ENCODE measurements at places on chromosomes 3 and 15.

GRCh38 chr3:26622621-26623418, at the start of gene LRRC3B:
Gene LRRC3B (plus strand): TSS chr3:26622772. CDS start chr3:26709673, 86,901 bp downstream.
- H3K4me1 ChIP-seq: no peaks in the 10 kb centered on the region
- peak within 1 kb of the TSS; percentile 31 for H3K4me3 ChIP-seq
- no peak for DNase-seq

DNA sequence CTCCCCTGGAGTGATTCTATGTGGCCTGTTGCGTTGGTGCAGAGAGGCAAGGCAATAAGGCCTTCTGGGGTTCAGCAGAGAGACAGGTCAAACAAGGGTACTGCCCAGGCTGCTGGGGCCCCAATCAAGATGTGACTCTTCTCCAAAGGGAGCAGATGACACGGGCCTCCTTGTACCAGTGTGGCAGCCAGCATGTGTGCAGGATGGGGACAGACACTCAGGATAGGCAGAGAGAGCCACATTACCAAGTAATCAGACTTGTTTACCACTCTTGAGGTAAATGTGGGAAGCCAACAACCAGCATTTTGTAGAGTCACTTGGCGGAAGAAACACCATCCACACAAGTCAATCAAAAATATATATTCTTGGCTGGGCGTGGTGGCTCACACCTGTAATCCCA, 95.3 kb upstream of the DLG1 start:
- no peaks in the 10 kb centered on the region for H3K36me3 ChIP-seq
- no peaks in the 10 kb centered on the region for H3K27me3 ChIP-seq
- H3K4me3 ChIP-seq: no peak overlapping the region

GRCh38 chr3:7332696-7333095, 471.8 kb downstream of the GRM7 start:
- H3K27ac ChIP-seq: no peak overlapping the region
- DNase-seq: no peak
- H3K4me3 ChIP-seq: no peak overlapping the region
- no peaks in the 10 kb centered on the region for H3K4me1 ChIP-seq

- no peak overlapping the region for H3K4me3 ChIP-seq
- H3K27ac ChIP-seq: no peak overlapping the region
- no peak for DNase-seq
- H3K36me3 ChIP-seq: no peaks in the 10 kb centered on the region
- peaks cover 4% of the 10 kb centered on the region for H3K4me1 ChIP-seq
Measured at GRCh38 chr3:31671976-31672375, 139.3 kb downstream of the STT3B start.

DNA sequence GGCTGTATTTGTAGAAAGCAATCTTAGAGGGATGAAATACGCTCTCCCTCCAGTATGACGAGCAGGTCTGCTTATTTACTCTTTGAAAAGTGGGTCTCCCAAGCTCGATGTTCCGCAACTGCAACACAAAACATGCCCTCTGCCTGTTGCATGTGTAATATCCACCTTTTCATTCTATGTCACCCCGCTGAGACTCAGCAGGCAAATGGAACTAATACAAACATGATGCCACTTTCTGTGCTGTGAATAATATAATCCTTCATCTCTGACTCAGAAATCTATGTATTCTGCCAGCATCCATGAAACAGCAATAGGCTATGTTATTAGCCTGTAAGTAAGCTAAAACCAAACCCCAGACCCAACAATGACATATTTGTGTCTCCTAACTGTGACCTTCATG, 200.8 kb upstream of the TMCO5A start:
- no peaks in the 10 kb centered on the region for H3K27me3 ChIP-seq
- no peaks in the 10 kb centered on the region for H3K36me3 ChIP-seq
- no peak overlapping the region for H3K4me3 ChIP-seq
- DNase-seq: no peak
- no peak overlapping the region for H3K27ac ChIP-seq
- no peaks in the 10 kb centered on the region for H3K4me1 ChIP-seq

DNA sequence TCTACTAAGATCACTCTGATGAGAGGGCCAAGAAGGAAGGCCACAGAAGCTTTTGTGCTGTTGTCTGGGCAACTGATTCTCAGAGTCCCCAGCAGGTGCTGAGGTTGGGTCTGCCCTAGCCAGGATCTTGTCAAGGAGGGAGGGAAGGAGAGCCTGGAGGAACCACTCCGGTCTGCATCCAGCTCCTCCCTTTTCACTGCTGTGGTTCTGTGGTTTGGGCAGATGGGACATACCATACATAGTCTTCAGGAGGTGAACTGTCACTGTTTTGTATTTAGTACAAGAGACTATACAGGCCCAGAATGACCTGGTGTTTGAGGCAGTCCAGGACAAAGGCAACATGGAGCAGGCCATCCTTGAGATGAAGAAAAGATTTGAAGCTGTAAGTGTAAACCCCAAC, 21.9 kb downstream of the C3orf62 start:
- no peak overlapping the region for H3K27ac ChIP-seq
- DNase-seq: no peak
- H3K36me3 ChIP-seq: no peaks in the 10 kb centered on the region
- H3K4me1 ChIP-seq: peaks cover 23% of the 10 kb centered on the region
- no peaks in the 10 kb centered on the region for H3K27me3 ChIP-seq

- H3K27ac ChIP-seq: no peak overlapping the region
- H3K27me3 ChIP-seq: no peaks in the 10 kb centered on the region
- peaks cover 17% of the 10 kb centered on the region for H3K4me1 ChIP-seq
Measured at GRCh38 chr15:61128343-61128742, 100.8 kb downstream of the RORA start.

DNA sequence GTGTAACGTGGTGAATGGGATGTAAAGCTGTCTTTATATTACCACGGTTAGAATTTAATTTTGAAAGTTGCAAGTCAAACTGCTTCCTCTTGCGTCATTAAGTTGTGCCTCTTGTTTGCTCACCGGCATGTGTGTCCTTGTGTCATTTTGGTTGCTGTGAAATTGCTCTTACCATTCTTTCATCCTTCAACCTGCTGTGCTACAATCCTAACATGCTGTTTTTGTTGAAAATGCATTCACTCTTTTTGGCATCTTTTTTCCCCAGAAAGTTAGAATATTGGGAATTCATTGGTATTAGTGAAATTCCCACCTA, 164.7 kb downstream of the PGPEP1L start:
- H3K27me3 ChIP-seq: no peaks in the 10 kb centered on the region
- DNase-seq: no peak
- no peak overlapping the region for H3K27ac ChIP-seq
- H3K36me3 ChIP-seq: no peaks in the 10 kb centered on the region

DNA sequence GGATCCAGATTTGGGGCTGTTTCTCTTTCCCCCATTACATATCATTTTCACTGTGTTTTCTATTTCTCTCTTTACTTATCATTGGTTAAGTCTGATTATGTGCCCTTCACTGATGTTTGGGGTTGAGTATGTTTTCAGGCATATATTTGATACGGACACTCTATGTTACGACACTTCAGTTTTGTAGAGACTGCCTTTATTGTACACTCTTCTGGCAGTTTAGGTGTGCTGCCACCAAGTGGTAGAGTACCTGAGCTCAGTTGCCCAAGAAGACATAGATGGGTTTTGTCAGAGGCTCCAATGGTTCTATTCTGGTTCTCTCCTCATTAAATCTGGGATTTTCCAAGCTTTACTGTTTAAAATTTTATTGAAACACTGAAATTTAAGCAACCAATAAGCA, 255.0 kb upstream of the ROPN1 start:
- no peak overlapping the region for H3K4me3 ChIP-seq
- H3K27ac ChIP-seq: peak overlapping the region; percentile 29
- no peak for DNase-seq
- no peaks in the 10 kb centered on the region for H3K36me3 ChIP-seq
- H3K4me1 ChIP-seq: peaks cover 20% of the 10 kb centered on the region
- no peaks in the 10 kb centered on the region for H3K27me3 ChIP-seq

DNA sequence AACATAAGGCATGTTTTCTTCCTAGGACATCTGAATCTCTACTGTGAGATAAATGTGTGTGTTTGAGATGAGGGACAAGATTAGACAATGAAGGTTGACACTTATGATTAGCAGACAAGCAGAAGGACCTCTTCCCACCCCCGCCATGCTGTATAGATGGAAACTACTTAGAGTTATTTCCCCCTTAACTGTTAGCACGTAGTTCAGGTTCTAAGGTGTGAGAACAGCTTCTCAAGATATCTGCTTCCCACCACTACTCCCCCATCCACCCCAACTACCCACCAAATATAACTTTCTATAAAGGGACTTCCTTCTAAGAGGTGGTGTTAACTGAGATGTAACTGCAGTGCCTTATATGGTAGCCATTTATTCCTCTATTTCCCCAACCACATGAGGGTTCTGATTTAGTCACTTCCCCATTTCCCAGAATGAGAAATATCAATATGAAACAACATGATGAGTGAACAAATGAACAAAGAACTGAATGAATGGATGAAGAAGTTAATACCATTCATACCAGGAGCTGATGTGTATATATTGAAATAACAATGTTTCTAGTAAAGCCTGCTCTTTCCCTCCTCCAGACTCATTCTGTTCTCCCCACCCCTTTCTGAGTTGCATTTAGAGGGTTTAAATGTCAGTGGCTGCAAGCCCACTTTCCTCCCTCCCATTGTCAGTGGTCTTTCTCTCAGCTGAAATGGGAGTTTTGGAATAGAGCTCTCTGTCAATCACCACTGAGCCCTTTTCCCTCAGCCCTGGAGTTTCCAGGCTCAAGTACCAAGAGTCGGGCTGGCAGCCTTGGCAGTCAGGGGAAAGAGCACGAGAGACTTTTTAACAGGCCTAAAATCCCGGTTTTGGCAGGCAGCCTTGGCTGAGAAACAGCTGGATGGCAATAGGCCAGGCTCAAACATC, 7.7 kb upstream of the RFTN1 start:
- H3K4me3 ChIP-seq: no peak overlapping the region
- H3K4me1 ChIP-seq: no peaks in the 10 kb centered on the region
- DNase-seq: no peak
- no peaks in the 10 kb centered on the region for H3K36me3 ChIP-seq
- no peak overlapping the region for H3K27ac ChIP-seq
- H3K27me3 ChIP-seq: no peaks in the 10 kb centered on the region

DNA sequence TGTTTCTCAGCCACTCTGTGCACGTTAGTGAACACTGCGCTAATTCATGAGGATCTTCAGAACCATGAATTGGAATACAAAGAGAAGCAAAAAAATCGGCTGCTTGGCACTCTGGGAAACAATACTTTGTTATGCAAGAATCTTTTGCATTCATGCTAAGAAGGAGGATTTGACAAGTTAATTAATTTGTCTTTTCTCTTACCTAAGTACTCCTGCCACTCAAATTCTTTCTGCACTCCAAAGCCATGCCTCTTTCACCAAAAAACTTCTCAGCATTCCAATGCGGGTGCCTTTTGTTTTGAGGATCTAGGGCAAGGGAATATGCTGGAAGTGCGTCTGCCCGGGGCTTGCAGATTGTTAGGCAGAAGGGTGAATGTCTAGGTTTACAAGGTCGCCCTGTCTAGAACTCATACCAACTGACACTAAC, 11.3 kb upstream of the KAT2B start:
- DNase-seq: no peak
- no peaks in the 10 kb centered on the region for H3K4me1 ChIP-seq
- H3K27ac ChIP-seq: no peak overlapping the region
- H3K4me3 ChIP-seq: no peak overlapping the region

GRCh38 chr3:58899159-58899952, 150.5 kb downstream of the CFAP20DC start:
- H3K27me3 ChIP-seq: no peaks in the 10 kb centered on the region
- DNase-seq: peak; percentile 26
- no peak overlapping the region for H3K27ac ChIP-seq

DNA sequence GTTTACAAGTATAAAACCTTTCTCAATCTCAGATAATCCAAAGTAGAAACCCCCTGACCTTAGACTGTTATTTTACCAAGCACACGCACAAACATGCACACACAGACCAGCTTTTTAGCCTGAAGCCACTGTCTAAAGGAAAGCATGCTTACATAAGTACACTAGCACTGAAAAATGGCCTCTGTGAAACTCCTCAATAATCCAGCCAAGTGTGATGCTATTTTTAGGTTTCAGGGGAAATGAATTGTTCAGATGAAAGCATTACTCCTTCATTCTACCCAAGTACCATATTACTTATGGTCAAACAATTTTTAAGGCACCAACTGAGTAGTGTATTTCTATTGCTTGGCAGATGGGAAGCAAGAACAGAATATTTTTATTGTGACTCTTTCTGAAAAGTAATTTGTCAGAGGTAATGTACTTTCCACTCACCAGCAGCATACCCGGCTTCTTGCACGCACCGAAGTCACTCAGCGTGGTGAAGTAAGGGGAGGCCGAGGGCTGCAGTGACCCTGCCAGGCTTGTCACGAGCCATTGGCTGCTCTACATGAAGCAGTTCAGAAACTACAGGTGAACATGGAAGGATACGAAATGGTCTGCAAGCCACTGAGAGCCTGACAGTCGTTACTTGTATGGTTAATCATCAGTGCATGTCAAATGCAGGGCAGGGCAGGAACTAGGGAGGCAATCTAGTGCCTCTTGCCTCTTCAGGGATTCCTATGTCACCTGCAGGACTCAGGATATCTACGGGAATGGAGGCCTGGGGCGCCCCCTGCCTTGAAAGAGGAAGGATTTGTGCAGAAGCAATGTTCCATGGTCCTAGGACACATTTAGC, 106.7 kb downstream of the GABRB3 start:
- no peaks in the 10 kb centered on the region for H3K27me3 ChIP-seq
- no peak overlapping the region for H3K27ac ChIP-seq

- no peaks in the 10 kb centered on the region for H3K36me3 ChIP-seq
- H3K27ac ChIP-seq: no peak overlapping the region
- H3K4me3 ChIP-seq: no peak overlapping the region
- DNase-seq: peak; percentile 52
- peaks cover 3% of the 10 kb centered on the region for H3K27me3 ChIP-seq
Measured at GRCh38 chr3:193768070-193768394, 175.0 kb downstream of the OPA1 start.

DNA sequence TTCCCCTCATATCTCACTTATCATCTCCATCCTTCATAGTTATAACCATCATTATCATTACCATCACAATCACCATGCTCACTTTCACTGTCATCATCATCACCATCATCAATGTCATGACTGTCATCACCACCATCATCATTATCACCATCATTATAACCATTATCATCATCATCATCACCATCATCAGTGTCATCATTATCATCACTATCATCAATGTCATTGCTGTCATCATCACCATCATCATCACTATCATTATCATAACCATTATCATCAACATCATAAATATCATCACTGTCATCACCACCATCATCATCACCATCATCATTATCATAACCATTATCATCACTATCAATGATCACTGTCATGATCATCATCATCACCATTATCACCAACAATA, 44.1 kb downstream of the SSUH2 start:
- no peaks in the 10 kb centered on the region for H3K36me3 ChIP-seq
- no peak for DNase-seq
- H3K4me1 ChIP-seq: no peaks in the 10 kb centered on the region
- H3K27ac ChIP-seq: no peak overlapping the region

GRCh38 chr3:8239718-8240695, 261.6 kb upstream of the LMCD1 start:
- H3K27ac ChIP-seq: no peak overlapping the region
- H3K4me3 ChIP-seq: no peak overlapping the region
- H3K36me3 ChIP-seq: no peaks in the 10 kb centered on the region
- H3K4me1 ChIP-seq: no peaks in the 10 kb centered on the region
- DNase-seq: no peak
